ENCODE measurements at places on chromosomes 2 and 18. TPM values are rescaled to one million over a fixed set of nuclear protein-coding genes. Genes with fewer than 3 reads are reported as not detected.

Gene TMEM37
- total RNA-seq, result 1.8 TPM

Gene SERPINB8
- total RNA-seq, result 10.7 TPM

Gene SPP2
- not detected for total RNA-seq

Gene CCDC74B
- 5.1 TPM for total RNA-seq

Gene TLX2
- 0.31 TPM for total RNA-seq

Gene M1AP
- total RNA-seq, result not detected

Gene EVX2
- not detected for total RNA-seq

Gene CYRIA
- 0.53 TPM for total RNA-seq

Gene ABCG5
- not detected for total RNA-seq

Gene IGFBP5
- 0.23 TPM for total RNA-seq

Gene EMILIN1
- 0.43 TPM for total RNA-seq

Gene WDR43
- total RNA-seq, result 114 TPM

Gene AGXT
- total RNA-seq, result not detected

Gene RNF138
- 17.5 TPM for total RNA-seq

Gene FIGLA
- total RNA-seq, result not detected

Gene KCMF1
- 141 TPM for total RNA-seq

Gene IL36G
- not detected for total RNA-seq

Gene LRRTM4
- total RNA-seq, result not detected

Gene VIT
- total RNA-seq, result not detected

Gene PIKFYVE
- total RNA-seq, result 5.1 TPM

Gene DSG1
- not detected for total RNA-seq

Data from A549 treated with dexamethasone at 1 μM for 4 hours (cell line).